Prostate gland (tissue), 2 donors: ENCODE measurements at places on chromosomes 4 and X. TPM values are rescaled to one million over a fixed set of nuclear protein-coding genes. Genes with fewer than 3 reads are reported as not detected.

- DNase-seq: peak; percentile 66
These were observed 4.3 kb downstream of the TSPYL2 start for GRCh38 chrX:53086464-53086863.

- no peak for DNase-seq
These were observed 37.0 kb downstream of the NSG1 start for GRCh38 chr4:4423706-4424498.

GRCh38 chr4:5526080-5526846 lies 182.1 kb downstream of the EVC2 start:
- DNase-seq: no peak

DNA sequence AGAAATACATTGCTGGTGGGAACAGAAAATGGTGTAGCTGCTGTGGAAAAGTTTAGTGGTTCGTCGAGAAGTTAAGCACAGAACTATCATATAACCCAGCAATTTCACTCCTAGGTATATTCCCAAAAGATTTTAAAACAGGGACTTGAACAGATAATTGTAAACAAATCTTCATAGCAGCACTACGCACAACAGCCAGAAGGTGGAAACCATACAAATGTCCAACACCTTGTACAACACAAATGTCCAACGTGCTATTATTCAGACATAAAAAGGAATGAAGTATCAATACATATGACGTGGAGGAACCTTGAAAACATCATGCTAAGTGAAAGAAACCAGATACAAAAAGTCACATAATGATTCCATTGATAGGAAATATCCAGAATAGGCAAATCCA lies 37.9 kb downstream of the CUL4B start:
- DNase-seq: no peak

DNA sequence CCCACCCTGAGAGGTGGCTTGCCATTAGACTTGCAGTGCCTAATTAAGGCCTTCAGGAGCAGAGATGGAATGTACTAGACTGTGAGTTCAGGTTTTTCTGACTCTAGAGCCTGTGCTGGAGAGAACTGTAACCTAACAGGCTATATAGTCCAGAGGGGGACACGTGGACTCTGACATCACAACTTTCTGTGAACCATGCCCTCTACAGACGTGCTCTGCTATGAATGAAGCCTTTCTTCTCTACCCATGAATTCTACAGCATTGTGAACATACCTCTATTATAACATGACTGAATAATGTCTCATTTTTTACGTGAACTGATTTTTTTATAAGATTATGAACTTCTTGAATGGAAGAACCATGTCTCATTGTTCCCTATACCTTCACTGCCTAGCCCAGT lies 68.8 kb downstream of the EVC2 start:
- no peak for DNase-seq

DNA sequence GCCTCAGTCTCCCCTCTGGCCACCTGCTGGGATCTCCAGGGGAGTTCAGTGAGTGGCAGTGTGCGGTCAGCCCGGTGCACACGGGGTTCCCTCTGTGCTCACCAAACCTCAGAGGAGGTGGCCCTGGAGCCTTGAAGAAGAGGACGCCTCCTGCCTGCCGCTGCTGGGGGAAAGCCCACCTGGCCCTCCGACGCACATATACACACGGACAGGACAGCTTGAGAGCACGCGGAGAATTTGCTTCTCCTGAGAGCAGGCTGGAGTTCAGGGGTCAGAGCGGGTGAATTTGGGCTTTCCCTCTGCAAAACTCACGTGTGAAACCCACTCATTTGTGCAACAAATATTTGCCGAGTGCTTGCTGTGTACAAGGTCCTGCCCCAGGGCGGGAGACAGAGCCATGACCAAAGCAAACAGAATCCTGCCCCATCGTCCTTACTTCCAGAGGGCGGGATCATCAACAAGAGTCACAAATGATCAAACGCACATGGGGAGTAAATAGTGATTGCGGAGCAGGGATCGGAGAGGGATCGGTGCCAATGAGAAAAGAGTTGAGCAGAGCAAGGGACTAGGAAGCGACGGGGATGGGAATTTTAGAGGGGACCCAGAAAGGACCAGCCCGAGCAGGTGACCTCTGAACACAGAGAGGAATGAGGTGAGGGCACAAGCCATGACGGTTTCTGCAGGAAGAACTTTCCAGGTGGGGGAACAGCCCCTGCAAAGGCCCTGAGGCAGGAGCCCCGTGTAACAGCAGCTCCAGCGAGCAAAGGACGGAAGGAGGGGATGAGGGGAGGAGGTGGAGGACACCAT lies 17.6 kb downstream of the BLOC1S4 start:
- DNase-seq: no peak

- DNase-seq: no peak
These were observed at the start of gene ADGRL3 for GRCh38 chr4:61200187-61200915. Gene ADGRL3 (plus strand): TSS chr4:61200326.

DNA sequence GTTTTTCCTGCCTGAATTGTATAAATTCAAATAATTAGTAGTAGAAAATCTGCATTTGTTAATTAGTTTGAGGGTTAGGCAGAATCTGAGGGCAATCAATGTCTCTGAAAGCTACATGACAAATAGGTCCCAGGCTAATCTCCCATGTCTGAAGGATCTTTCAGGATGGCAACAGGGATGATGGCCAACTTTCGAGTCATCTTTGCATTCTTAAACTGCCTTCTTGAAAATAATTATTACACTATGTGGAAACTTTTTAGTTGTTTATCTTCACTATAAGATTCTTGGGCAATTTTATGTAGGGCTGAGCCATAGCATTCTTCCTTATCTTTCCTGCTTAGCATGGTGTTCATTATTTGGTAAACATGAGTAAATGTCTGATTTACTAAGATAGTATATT lies 490.3 kb upstream of the EPHA5 start:
- no peak for DNase-seq

- no peak for DNase-seq
These were observed 160.9 kb downstream of the GATB start for GRCh38 chr4:151599863-151600262.

DNA sequence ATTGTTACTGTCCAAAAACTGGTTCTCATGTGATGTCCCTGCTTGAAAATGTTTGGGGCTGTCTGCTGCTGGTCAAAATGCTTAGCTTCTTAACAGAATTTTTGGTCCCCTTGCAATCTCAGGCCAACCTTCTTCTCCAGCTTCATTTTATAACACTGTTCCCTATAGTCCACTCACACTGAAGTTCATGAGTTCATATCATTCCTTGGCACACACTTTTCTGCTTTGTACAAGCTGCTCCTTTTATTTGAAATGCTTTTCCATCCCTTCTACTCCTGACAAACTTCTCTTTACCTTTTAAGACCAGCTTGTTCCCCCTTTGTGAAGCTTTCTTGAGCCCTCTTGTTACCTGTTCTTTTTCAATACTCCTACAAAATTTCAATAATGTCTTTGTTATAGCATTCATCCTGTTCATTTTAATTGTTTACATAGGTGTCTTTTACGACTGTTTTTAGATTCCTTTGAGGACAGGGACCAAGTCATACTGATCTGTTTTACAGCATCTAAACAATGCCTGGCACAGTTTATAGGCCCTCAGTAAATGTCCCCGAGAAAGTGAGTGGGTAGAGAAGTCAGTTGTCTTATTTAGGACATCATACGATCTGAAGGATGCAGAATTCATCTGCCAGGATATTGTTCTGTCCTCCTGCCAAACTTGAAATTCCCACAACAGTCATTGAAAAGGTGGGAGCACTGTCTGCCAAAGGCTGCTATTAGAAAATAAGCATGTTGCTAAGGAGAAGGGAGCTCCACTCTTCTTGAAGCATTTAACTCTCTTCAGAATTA lies 134.4 kb upstream of the BMPR1B start:
- DNase-seq: peak; percentile 76

GRCh38 chrX:13826770-13827169 lies 9.9 kb upstream of the GPM6B start:
- no peak for DNase-seq

DNA sequence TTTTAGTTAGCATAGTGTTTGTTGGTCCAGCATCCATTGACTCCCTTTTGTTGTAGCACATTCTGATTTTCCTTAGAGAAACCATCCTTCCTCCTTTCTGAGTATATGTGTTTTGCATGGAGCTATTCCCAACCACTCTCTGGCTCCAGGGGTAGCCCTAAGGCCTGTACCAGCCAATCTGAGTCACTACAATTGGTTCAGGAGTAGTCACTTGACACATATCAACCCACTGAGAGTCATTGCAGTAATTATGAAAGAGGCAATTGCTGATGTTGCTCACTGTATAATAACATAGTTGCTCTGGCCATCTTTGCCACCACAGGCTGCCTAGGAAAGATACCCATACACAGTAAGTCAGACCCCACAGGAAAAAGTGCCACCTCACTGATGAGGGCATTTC lies 71.2 kb upstream of the GRID2 start:
- DNase-seq: no peak

GRCh38 chr4:153529646-153530045 lies 63.5 kb downstream of the TMEM131L start:
- no peak for DNase-seq

DNA sequence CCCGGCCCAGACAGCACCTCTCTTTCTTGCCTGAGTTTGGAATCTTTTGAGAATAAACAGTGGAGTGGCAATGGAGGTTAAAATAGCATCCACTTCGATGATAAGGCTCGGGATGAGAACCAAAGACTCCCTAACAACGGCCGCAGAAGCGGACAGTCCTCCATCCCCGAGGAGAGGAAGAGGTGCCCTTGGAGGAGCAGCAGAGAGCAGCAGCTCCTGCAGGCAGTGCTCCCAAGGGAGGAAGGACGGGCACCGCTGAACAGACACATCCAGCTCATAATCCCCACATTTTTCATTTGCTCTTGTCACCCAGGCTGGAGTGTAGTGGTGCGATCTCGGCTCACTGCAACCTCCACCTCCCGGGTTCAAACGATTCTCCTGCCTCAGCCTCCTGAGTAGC lies 61.3 kb downstream of the DCTD start:
- no peak for DNase-seq

GRCh38 chr4:152220201-152220666 lies 315.7 kb downstream of the FBXW7 start:
- DNase-seq: no peak

GRCh38 chr4:83712890-83713289 lies 177.0 kb downstream of the GPAT3 start:
- DNase-seq: no peak

DNA sequence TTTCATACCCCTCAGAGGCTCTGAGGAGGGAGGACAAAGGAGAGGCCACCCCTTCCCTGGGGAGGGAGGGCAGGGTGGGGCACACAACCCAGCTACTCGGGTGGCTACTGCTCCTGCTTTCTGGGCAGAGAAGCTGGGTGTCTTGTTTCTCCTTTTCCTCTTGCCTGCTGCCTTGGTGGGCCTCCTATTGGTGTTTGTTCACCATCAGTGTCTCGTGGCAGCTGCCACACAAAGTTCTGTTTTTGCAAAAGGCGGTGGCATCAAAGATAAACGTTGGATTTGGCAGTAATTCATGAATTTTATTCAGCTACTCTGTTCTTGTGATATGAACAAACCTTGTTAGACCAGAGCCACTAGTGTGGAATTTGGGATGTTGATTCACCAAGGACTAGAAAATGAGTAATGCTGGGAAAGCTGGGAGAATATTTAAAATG lies 153.0 kb upstream of the SCML1 start:
- DNase-seq: no peak

GRCh38 chr4:114729068-114729738 lies 130.6 kb downstream of the UGT8 start:
- DNase-seq: no peak

DNA sequence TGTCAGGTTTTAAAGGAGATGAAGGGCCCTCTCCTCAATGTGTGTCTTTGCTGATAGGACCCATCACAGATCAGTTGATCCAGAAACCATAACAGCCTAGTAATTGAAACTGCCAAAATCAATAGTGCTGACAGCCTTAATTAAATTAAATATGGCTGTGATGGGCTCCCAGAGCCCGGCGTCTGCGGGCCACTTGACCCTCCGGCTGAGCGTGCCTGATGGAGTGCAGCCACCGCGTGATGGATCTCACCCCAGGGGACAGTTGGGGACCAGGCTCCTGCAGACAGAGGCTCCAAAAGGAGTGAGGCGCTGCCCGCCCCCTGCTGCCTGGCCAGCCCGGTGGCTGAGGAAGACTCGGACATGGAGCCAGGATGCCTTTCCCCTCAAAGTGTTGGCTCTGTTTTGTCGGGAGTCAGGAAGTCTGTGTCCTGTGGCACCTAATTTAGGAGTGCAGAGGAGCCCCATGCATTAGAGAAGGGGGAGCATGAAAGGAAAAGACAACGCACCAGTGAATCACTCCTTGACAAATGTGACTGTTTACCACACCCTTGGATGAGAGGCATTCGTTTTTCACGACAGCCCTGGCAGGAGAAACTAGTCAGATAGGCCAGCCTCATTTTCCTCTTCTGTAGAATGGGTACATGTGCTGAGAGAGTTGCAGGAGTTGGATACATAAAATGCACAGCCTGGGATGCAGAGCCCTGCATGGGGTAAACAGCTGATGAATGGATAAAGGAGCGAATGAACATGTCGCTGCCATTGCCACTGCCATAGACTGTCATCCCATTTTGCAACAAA lies 40.9 kb upstream of the MSX1 start:
- DNase-seq: no peak

DNA sequence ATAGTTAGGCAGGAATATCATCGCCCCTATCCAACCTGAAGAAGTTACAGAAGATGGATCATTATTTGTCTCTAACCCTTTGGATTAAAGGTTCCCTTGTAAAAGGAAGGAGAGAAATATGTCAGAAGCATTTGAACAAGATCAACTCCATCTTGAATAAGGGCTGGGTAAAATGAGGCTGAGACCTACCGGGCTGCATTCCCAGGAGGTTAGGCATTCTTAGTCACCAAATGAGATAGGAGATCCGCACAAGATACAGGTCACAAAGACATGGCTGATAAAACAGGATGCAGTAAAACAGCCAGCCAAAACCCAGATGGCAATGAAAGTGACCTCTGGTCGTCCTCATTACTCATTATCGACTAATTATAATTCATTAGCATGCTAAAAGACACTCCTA lies 148.9 kb downstream of the GALNTL6 start:
- no peak for DNase-seq

- DNase-seq: no peak
These were observed 55.2 kb downstream of the AREG start for GRCh38 chr4:74499986-74500781.

DNA sequence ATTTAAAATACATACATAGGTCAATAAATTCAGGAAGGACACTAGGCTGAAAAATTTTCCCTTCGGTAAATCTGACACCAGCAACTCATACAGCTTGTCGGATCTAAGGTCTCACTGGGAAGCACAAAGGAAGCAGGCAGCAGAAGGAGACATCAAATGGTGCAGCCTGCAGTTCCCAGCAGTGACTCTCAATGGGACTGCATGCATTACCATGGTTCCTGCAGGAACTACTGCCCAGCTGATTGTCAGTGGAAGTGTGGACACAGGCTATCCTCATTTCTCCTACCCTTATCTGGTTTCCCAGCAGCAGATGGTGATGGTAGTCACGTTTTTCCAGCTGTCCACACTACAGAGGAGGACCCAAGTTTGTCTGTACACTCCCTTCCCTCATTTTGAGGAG lies 113.3 kb downstream of the PPP1R2C start:
- DNase-seq: no peak

Gene OPRPN
- total RNA-seq: not detected

Gene CT45A1
- not detected for total RNA-seq

Gene EDA
- 8.1 TPM for total RNA-seq

Gene CISD2
- 4.2 TPM for total RNA-seq

Gene MID1
- total RNA-seq: 26.1 TPM

Gene TMEM156
- 0.51 TPM for total RNA-seq

Gene PPP4R3C
- not detected for total RNA-seq

Gene SMIM14
- total RNA-seq: 36.1 TPM

Gene CCSER1
- 11.9 TPM for total RNA-seq

Gene CHRDL1
- total RNA-seq: 61.4 TPM

Gene CEP135
- 3.3 TPM for total RNA-seq

Gene PNCK
- 8.5 TPM for total RNA-seq

Gene CFAP99
- total RNA-seq: 0.18 TPM

Gene GPR143
- 2.4 TPM for total RNA-seq

Gene CXCL6
- total RNA-seq: 8.4 TPM

Gene SMIM31
- total RNA-seq: 1.8 TPM

Gene CT45A10
- 13.8 TPM for total RNA-seq
